ENCODE measurements at places on chromosomes 4 and X. TPM values are rescaled to one million over a fixed set of nuclear protein-coding genes. Genes with fewer than 3 reads are reported as not detected.

Gene MSANTD1
- 2.8 TPM for total RNA-seq

Gene DRP2
- 0.14 TPM for total RNA-seq

Gene TMEM31
- not detected for total RNA-seq

Gene SLITRK4
- total RNA-seq: 4.9 TPM

Gene HPSE
- 6.1 TPM for total RNA-seq

Gene FATE1
- total RNA-seq: not detected

Gene ADGRG2
- 1.9 TPM for total RNA-seq

Gene DMRTC1B
- total RNA-seq: not detected

Gene AKAP4
- not detected for total RNA-seq

Gene C4orf36
- total RNA-seq: not detected

Gene NEIL3
- not detected for total RNA-seq

Gene SLC10A4
- 0.27 TPM for total RNA-seq

Gene ABLIM2
- 25.6 TPM for total RNA-seq

Gene UNC5C
- 5.3 TPM for total RNA-seq

Gene PNCK
- total RNA-seq: 3.2 TPM
